ENCODE measurements at places on chromosomes 5 and 9.

DNA sequence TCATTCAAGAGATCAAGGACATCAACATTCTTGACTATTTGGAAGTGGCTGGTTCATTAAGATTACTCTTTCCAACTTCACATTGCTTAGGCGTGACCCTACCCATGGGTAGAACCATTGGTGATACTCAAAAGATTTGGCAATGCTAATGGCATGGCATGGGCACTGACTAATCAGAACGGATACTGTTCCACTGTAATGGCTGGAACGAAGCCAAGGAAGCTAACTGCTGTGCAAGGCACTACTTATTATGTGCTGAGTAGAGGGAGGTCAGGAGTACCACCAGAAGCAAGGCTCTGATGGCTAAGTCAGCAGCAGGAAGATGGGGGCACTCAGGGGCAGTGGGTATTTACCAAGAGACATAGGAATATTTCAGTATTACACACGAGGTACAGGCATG, 31.9 kb downstream of the GNA14 start:
- DNase-seq: no peak

- DNase-seq: peak; percentile 28
Measured at GRCh38 chr5:95812074-95812471, 10.5 kb downstream of the GLRX start.

DNA sequence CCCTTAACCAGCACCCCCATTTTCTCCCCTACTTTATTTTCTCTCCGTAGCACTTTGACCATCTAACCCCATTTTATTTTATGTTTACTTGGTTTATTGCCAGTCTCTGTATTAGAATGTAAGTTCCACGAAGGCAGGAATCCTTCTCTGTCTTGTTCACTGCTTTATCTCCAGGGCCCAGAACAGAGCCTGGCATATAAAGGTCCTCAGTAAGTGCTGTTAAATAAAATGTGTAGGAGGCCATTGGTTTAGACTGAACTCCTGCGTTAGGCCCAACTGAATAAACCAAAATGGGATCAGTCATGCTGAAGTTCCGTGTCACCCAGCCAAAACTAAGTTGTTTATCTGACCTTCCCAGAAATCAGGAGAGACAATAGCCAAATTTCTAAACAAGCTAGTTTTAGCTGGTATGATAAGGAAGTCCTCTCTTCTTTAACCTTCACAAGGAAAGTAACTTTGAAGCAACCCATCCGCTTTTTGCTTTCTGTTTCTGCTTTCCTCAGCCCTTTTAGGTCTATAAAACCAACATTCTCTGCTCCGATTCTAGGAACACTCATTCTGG, 29.0 kb upstream of the CCNJL start:
- DNase-seq: no peak

DNA sequence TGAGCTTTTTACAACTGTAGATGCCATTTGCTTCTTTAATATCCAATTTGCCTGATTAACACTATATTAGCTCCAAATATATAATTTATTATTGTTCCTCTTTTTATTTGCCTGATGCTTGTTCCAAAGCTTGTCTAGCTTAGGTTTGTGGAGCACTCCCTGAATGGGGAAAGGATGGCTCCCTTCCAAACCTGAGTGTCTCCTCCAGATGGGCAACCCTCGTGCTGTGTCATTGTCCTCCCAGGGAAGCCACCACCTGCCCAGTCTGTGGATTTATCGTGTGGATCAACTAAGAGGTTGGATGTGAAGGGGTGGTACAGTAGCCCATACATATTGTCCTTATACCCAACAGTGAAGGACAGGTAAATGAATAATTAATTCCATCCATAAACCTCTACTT, 404.9 kb downstream of the CDK5RAP2 start:
- DNase-seq: no peak

GRCh38 chr5:114174837-114175236, 187.0 kb upstream of the KCNN2 start:
- no peak for DNase-seq

DNA sequence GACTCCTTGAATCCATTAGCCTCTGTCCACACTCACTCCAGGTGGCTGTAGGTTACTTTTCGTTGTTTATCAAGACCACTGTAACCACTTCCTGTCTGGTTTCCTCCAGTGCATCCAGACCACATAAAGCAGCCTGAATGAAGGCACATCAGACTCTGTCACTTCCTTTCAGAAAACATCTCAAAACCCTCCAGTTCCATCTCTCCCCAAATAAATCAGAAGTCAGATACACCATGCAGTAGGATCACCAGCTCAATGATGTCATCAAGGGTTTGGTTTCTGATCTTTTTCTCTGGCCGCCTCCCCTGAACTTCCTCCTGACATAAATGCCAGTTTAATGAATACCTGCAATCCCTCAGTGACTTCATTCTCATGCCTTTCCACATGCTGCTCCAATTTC, 161.2 kb downstream of the ZNF462 start:
- DNase-seq: no peak

GRCh38 chr5:174188295-174188694, 142.8 kb downstream of the NSG2 start:
- no peak for DNase-seq

GRCh38 chr9:132226571-132227430, 64.9 kb downstream of the NTNG2 start:
- no peak for DNase-seq

GRCh38 chr5:73464016-73464745, 15.6 kb upstream of the FOXD1 start:
- DNase-seq: no peak

DNA sequence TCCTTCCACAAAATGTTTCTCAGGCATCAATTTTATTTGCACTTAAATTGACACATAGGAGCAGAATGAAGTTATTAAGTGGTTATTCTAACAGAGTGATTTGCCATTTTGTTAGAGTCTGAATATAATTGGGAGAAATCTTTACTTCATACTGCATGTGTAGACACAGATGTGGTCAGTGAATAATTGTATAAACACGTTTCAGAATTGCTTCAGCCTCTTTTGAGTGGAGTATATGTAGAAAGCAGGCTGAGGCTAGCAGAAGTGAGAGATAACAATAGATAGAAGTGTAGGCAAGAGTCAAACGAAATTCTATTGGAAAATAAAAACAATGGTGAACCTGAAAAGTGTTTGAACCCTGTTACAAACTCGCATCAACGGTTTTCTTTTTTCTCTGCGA, 270.7 kb downstream of the TMEM167A start:
- DNase-seq: no peak

Measured in activated naive CD4-positive, alpha-beta T cell treated with anti-CD3 and anti-CD28 coated beads, Interleukin-2, amount 50 U/mL, for 16 hours (primary cell).